ENCODE measurements at places on chromosomes 4 and X.

DNA sequence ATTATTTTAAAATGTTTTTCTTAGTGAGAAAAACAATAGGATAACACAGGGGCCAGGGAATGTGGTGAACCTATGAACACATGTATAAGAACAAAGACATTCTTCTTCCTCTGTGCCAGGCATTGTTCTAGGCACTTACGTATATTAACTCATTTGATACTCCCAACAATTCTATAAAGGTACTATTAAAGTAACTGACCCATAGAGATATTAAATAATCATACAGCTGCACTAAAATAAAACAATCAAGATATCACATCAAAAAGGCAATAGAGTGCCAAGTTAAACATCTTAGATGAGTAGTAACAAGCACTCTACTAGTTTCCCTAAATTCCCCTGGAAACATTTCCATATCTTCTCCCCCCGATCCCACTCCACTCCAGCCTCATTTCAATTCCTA is 33.4 kb downstream of the SLC39A8 start:
- no peaks in the 10 kb centered on the region for H3K36me3 ChIP-seq
- H3K4me3 ChIP-seq, result no peak overlapping the region
- DNase-seq, result no peak
- no peaks in the 10 kb centered on the region for H3K27me3 ChIP-seq

- no peak overlapping the region for H3K4me3 ChIP-seq
- DNase-seq, result no peak
- no peaks in the 10 kb centered on the region for H3K36me3 ChIP-seq
- H3K27me3 ChIP-seq, result no peaks in the 10 kb centered on the region
- no peak overlapping the region for H3K27ac ChIP-seq
Measured at GRCh38 chrX:5220421-5220820, 1008.2 kb downstream of the NLGN4X start.

DNA sequence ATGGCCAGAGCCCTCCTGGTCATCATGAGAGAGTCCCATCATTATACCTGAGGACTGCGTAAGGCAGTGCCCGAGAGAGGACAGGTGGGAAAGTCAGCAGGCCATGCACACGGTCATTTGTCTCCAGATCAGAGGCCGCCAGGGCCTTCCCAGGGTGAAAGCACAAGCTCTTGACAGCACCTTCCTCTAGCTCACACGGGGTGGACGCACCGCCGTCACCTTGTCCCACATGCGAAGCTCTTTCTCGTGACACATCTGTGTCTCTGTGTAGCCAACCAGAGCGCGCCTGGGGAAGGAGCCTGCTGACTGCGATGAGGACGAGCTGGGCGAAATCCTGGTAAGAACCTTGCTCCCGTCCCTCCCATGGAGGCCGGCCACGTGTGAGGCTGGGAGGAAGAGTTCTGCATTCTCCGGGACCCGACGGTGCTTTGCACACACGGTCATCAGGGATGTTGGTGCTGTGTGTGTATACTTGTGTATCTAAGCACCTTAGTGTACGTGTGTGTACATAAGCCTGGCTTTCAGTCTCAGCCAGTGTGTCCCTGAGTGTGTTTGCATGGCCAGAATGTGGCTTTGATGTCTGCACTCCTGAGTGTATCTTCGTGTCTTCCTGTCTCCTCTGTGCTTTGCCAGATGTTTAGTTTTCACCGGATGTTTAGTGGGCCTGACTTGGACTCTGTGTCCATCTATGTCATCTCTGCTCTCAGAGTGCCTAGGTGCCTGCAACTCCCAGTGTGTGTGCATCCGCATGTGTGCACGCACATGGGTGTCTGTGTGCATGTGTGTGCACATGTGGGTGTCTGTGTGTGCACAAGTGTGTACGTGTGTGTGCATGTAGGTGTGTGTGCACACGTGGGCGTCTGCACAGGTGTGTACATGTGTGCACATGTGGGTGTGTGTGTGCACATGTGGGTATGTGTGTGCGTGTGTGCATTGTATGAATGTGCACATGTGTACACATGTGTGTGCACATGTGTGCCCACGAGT is 15.1 kb downstream of the ATP5ME start:
- no peak overlapping the region for H3K27ac ChIP-seq
- no peak overlapping the region for H3K4me3 ChIP-seq
- no peak for DNase-seq

GRCh38 chr4:8125526-8126056 is 33.0 kb downstream of the ABLIM2 start:
- no peak overlapping the region for H3K4me3 ChIP-seq
- H3K27me3 ChIP-seq, result peaks cover 18% of the 10 kb centered on the region
- no peaks in the 10 kb centered on the region for H3K36me3 ChIP-seq
- DNase-seq, result no peak
- H3K27ac ChIP-seq, result no peak overlapping the region
- H3K4me1 ChIP-seq, result no peaks in the 10 kb centered on the region

- H3K27me3 ChIP-seq, result no peaks in the 10 kb centered on the region
- no peaks in the 10 kb centered on the region for H3K4me1 ChIP-seq
- DNase-seq, result no peak
- H3K4me3 ChIP-seq, result no peak overlapping the region
Measured at GRCh38 chr4:157739242-157739641, 433.6 kb downstream of the GASK1B start.

DNA sequence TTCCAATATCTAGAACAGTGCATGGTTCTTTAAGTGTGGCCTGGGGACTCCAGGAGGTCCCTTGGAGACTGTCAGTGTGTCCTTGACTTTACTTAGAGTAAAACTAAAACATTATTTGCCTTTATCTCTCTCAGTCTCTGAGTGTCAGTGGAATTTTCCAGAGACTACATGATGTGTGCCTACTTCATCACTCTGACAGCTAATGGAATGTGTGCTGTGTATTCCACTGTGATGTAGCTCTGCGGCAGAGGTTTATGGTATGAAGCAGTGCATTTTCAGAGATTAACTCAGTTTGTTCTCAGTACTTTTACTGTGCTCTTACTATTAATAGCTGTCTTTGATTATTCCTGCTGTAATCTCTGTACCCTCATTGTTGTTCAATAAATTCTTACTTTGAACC is 85.6 kb downstream of the MANBA start:
- H3K27me3 ChIP-seq, result no peaks in the 10 kb centered on the region
- H3K36me3 ChIP-seq, result no peaks in the 10 kb centered on the region
- H3K27ac ChIP-seq, result no peak overlapping the region
- no peaks in the 10 kb centered on the region for H3K4me1 ChIP-seq

DNA sequence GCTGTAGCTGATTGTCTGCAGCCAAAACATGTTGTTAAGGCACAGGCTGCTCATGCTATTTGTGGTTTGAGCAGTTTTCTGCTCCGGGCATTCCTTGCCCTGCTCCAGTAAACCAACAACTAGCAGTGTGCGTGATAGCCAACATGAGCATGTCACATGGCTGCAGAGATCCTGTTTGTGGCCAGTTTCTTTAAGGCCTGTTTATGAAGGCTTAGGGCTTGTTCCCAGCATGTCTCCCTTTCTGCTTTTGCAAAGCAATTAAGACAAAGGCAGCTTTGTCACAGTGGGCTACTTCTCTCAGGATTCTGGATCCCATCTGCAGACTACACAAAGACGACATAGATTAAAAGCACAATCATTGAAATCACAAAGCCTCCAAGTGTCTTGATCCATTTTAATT is 160.5 kb downstream of the ZNF518B start:
- DNase-seq, result no peak
- H3K27ac ChIP-seq, result no peak overlapping the region
- H3K27me3 ChIP-seq, result no peaks in the 10 kb centered on the region
- 0 out of 3 replicates have a peak, but pooled peaks cover 6% of the 10 kb centered on the region for H3K4me1 ChIP-seq
- H3K36me3 ChIP-seq, result no peaks in the 10 kb centered on the region
- H3K4me3 ChIP-seq, result no peak overlapping the region

DNA sequence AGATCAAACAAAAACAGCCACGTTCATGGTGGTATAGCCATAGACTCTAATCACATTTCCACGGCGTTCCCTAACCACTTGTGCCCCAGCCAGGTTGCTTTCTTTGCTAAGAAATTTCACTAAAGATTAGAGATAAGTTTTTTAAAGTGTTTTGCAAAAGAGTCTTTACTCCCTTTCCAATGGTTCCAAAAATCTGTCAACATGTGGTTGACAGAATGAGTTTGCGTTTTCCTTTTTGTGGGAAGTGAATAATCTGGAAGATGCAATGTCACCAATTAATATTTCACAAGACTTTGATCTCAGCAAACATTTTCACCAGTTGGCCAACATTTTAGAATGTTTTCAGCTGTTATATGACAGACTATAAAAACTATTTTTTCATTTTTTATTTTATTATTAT is 35.3 kb downstream of the CXCL1 start:
- no peaks in the 10 kb centered on the region for H3K27me3 ChIP-seq
- H3K4me1 ChIP-seq, result peaks cover 7% of the 10 kb centered on the region
- H3K36me3 ChIP-seq, result no peaks in the 10 kb centered on the region

- no peak for DNase-seq
- H3K36me3 ChIP-seq, result no peaks in the 10 kb centered on the region
- H3K4me1 ChIP-seq, result no peaks in the 10 kb centered on the region
- H3K27me3 ChIP-seq, result no peaks in the 10 kb centered on the region
Measured at GRCh38 chr4:53855581-53856250, 208.7 kb downstream of the CHIC2 start.

GRCh38 chr4:35464964-35465528 is 779.3 kb downstream of the ARAP2 start:
- H3K27ac ChIP-seq, result no peak overlapping the region
- no peaks in the 10 kb centered on the region for H3K4me1 ChIP-seq
- no peak for DNase-seq

- H3K4me1 ChIP-seq, result peaks cover 3% of the 10 kb centered on the region
- H3K27me3 ChIP-seq, result no peaks in the 10 kb centered on the region
- H3K27ac ChIP-seq, result no peak overlapping the region
- DNase-seq, result no peak
- no peak overlapping the region for H3K4me3 ChIP-seq
Measured at GRCh38 chr4:186486172-186486571, 69.2 kb downstream of the MTNR1A start.
